ENCODE measurements at places on chromosomes 4 and X. TPM values are rescaled to one million over a fixed set of nuclear protein-coding genes. Genes with fewer than 3 reads are reported as not detected.
A peak's percentile ranks its signal among the peaks of the same experiment; 100 is the strongest.

GRCh38 chrX:3550160-3550751 is 163.2 kb downstream of the PRKX start:
- DNase-seq: no peak

- no peak for DNase-seq
Measured at GRCh38 chr4:19992471-19993093, 259.1 kb upstream of the SLIT2 start.

DNA sequence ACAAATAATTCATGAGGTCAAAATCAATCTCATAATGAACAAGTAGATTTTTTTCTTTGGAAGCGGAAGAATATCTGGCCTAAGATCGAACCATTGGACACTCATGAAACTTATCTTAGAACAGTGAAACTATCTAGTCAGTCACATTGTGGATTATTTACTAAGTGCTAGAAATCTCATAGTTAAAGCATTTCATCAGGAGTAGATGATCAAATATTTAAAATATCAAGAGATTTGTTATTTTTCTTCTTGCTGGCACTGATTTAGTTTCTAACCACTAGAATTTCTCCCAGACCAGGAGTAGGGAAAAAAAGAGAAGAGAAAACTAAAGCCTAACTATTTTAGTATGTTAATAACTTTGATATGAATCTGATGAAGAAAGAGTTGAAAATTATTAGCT is 105.5 kb downstream of the SHROOM3 start:
- no peak for DNase-seq

The CCSER1 gene
- total RNA-seq: 10.4 TPM

DNA sequence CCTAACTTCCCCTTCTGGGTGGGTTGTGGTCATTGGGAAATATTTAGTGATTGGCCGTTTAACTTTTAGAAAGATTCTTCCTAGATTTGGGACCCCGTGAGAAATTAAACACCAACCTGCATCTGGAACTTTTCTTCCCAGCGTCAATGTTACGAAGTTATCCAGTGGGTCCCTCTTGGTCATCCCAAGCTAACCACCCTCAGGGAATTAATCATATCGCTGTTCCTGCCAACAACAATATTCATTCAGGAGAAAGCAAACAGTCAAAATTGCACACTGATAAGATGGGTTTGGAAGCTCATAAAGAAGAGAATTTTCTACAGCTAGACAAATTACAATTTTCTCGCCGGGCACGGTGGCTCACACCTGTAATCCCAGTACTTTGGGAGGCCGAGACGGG is 121.2 kb upstream of the STX18 start:
- DNase-seq: no peak

The SLBP gene
- total RNA-seq: 14.1 TPM

The APLN gene
- 5.6 TPM for total RNA-seq

The CLDN22 gene
- not detected for total RNA-seq

- no peak for DNase-seq
Measured at GRCh38 chrX:99722094-99722493, 688.0 kb downstream of the PCDH19 start.

- no peak for DNase-seq
Measured at GRCh38 chr4:48641401-48641800, 138.7 kb downstream of the FRYL start.

The TRMT44 gene
- 12.8 TPM for total RNA-seq

The SPIN4 gene
- 1.4 TPM for total RNA-seq

GRCh38 chrX:49308604-49309269 is 5.3 kb downstream of the GAGE10 start:
- DNase-seq: peak; percentile 59

- DNase-seq: peak; percentile 46
Measured at GRCh38 chrX:97563531-97564133, 679.9 kb downstream of the RPA4 start.

GRCh38 chr4:101081695-101082369 is 265.5 kb downstream of the PPP3CA start:
- no peak for DNase-seq

The APBB2 gene
- 37.0 TPM for total RNA-seq

DNA sequence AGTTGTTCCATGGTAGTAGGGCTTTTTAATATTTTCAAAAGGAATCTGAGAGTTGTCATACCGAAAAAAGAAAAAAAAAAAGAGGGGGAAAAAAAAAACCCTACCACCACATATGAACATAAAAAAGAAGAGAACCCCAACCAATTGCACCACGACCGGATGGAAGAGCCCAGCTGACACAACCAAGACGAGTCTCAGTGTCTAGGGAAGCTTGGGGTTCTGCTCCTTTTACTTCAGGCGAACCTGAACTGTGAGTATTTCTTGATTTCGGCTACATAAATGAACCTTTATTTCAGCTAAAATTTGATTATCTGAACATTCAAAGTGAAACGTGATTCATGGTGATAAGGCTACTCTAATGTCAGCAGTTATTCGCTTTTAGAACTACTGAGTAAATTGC is at the start of gene GPR34:
TSS of gene GPR34 (plus strand) at position 139 of the 400 bp plus-strand sequence. CDS start 6,661 bp downstream, outside the sequence.
- no peak for DNase-seq

DNA sequence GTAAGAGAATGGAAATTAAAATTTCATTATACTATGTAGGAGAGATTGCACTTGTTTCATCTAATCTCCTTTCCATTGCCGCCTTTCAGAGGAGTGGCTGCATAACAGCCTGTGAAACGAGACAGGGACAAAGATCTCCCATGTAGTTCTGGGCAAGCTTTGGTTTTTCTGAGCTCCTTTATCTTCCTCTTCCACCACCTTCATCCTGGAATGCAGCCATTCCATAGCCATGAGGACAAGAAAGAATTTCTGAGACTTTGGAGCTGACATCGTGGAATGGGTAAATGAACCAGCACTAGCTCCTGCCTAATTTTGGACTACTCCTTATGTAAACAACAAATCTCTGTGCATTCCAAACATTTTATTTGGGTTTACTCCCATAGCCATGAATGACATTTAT is 1587.3 kb upstream of the TENM3 start:
- DNase-seq: no peak

DNA sequence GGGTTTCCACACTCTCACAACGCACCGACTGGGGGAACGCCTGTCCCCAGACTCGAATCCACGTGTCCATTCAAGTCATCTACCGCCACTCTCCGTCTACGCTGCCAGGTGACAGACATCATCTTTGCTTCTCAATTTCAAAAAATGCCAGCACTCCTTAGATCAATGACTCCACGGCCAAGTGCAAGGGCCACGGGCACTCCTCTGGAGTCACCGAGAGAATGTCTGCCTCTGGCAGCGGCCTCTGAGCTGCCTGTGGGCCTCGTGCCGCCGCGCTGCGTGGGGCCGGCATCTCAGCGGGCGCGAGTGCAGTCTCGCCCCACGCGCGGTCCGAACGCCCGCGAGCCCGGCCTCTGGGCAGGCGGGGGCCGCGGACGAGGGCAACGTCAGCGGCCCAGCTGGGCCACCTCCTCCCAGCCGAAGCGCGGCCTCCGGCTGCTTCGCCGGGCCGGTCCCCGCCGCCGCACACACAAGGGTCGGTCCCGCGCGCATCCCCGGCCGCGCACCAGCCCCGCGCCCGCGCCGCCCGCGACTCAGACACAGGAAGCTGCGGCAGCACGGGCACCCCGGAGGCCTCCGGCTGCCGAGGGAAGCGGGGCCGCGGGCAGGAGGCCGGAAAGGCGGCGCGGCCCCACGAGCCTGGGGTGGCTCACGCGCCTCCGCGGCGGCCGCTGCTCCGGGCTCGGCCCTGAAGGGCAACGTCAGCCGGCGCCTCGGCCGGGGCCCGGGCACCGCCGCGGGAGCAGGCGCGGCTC is 450 bp downstream of the ACSL1 start:
- DNase-seq: peak; percentile 76

GRCh38 chr4:152581536-152582160 is 45.8 kb upstream of the FBXW7 start:
- DNase-seq: no peak

DNA sequence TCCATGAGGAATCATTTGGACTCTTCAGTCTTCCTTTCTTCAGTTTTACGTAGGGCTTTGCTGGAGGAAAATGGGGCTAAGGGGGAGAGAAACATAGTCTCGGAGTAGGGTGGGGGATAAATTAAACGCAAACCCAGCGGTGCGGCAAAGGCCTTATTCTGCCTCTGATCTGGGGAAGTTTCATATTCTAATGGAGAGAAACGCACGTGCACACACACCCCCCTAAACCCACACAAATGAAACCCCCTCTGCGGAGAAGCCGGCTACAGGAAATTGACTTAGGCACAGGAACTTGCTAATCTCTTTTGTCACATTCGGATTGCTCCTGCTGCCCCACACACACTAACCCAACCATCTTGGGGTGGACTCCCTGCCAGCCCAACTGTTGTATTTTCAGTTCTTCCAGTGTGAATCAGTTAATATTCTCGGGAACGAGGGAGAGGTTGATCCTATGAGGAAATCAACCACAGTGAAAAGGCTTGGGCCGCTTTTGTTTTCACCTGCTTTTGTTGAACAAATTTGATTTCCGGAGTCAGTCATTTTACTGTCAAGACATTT is at the start of gene RHOH:
TSS of gene RHOH (plus strand) at position 308 of the 558 bp plus-strand sequence. CDS start 46,356 bp downstream, outside the sequence.
- no peak for DNase-seq

- DNase-seq: no peak
Measured at GRCh38 chrX:129493643-129494042, 29.6 kb downstream of the SMARCA1 start.

DNA sequence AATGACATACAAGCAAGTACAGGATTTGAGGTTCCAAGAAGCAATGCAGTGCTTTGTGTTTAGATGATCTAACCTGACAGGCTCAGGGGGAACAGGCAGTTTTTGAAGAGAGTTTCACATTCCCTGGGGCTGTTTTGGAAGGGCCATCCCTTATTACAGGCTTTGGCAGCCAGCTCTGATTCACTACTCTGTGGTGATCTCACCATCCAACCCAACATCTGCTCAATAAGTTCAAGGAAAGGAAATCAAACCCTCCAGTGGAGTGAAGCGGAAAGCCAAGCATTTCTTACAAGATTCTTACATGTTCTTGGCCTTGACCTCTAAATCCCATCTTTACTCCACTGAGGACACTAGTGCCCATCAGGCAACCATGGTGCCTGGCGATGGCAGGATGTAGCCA is 7.5 kb downstream of the IDS start:
- no peak for DNase-seq

- no peak for DNase-seq
Measured at GRCh38 chr4:19314116-19314515, 937.6 kb upstream of the SLIT2 start.

DNA sequence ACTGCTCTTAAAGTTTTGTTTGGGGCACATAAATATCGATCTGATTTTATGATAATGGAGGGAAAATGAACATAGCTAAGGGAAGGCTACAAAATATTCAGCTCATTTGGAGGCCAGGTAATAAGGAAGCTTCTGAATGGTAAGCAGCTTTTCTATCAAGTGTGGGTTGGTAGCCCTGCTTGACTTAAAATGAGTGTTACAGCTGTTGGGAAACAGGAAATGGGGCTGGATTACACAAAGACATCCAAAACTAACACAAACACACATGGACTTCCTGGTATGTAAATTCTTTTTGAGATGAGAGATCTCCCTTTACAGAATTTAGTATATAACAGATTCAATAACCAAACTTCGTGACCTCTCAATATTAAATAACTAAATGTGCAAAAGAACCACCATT is 58.0 kb downstream of the FGF16 start:
- DNase-seq: no peak

DNA sequence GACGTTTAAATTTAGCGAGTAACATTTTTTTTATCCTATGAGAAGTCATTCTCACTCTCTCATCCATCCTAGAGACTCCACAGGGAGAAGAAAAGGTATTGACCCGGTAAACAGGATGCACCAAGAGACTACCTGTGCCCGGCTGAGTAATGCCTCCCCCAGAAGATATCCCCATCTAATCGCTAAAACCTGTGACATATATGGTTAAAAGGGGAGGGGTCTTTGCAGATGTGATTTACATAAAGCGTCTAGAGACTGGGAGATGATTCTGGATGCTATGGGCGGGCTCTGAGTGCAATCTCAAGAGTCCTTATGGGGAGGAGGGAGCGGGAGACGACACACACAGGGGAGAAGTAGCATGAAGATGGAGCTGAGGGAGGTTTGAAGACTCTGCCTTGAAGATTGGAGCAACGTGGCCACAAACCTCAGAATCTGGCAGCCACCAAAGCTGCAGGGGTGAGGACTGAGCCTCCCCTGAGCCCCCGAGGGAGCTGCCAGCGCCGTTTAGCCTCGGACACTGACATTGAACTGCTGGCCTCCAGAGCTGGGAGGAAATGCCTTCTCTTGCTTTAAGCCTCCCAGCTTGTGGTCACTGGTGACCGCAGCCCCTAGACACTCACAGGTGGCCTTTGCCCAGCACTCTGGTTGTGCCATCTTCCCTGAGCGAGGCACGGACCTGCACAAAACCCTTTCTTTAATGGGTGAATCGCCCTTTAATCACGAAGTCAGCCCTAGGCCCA is 11.2 kb downstream of the ABLIM2 start:
- peak; percentile 24 for DNase-seq

DNA sequence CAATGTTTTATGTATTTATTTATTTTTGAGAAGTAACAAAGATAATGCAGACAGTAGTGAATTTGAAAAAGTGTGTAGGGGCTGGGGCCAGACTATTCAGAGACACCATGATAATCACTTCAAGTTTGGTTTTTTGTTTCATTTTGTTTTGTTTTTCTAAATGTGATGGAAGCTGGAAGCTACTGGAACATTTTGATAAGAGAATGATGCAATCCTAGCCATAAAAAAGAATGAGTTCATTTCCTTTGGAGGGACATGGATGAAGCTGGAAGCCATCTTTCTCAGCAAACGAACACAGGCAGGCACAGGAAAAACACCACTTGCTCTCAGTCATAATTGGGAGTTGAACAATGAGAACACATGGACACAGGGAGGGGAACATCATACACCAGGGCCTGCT is 706.6 kb upstream of the EPHA5 start:
- no peak for DNase-seq
